Stimulated activated CD4-positive, alpha-beta T cell treated with anti-CD3 and anti-CD28 coated beads, Interleukin-15, amount 100 ng/mL, for 1 hour (primary cell): ENCODE measurements at places on chromosomes 12 and 14.

GRCh38 chr12:96585977-96586376, 96.6 kb downstream of the CFAP54 start:
- DNase-seq, result no peak

DNA sequence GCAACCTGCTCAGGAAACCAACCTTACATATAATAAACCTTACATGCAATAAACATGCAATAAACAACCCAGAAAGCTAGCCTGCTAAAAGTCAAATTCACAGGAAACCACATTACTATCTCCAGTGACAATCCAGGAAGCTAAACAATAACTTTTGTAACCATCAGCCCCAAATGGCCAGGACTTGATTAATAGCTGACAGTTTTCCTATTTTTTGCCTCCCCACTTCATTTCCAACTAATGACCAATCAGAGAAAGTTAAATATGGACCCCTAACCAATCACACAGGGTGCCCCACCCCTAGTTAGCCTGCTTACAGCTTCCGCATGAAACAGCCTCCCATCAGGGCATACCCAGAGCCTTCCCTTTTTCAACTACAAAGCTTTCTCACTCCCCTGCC, 152.2 kb upstream of the LMNTD1 start:
- no peak for DNase-seq

GRCh38 chr12:110555577-110556406, 27.3 kb downstream of the PPTC7 start:
- DNase-seq, result no peak

GRCh38 chr14:56524971-56525677, 54.5 kb upstream of the TMEM260 start:
- no peak for DNase-seq

- DNase-seq, result no peak
Measured at GRCh38 chr12:120115692-120116440, 687 bp downstream of the RAB35 start.

GRCh38 chr12:53299101-53299453, 418 bp upstream of the MYG1 start:
- no peak for DNase-seq

DNA sequence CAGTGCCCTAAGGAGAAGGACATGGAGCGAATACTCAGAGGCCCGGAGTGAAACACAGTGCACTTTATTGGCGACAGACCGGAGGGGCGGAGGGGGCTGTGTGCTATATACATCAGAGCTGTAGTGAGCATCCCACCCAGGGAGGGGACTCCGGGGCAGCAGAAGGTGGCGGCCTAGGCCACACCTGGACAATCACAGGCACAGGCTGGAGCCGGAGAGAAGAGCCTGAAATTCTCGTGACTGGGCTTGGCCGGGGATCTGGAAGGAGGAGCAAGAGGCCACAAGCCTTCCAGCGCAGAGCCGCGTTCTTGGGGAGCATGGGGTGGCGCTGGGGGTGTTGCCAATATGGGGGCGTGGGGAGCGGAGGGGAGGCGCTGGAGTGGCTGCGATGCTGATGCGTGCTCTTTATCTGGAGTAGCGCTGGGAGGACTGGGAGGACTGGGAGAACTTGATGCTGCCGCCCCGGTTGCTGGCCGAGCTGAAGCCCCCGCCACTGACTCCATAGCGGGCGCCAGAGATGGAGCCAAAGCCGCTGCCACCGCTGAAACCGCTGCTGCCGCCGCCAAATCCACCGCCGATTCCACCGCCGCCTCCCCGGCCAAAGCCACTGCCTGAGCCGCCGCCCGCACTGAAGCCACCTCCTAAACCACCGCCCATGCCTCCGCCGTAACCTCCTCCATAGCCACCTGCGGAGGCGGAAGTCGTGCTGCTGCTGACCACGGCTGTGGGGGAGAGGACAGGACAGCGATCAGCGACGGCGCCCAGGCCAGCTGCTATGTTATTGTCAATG, 6.1 kb downstream of the KRT3 start:
- DNase-seq, result no peak

GRCh38 chr12:4089956-4090355, 183.6 kb upstream of the CCND2 start:
- DNase-seq, result no peak

- DNase-seq, result no peak
Measured at GRCh38 chr12:105280966-105281693, 45.2 kb upstream of the APPL2 start.

DNA sequence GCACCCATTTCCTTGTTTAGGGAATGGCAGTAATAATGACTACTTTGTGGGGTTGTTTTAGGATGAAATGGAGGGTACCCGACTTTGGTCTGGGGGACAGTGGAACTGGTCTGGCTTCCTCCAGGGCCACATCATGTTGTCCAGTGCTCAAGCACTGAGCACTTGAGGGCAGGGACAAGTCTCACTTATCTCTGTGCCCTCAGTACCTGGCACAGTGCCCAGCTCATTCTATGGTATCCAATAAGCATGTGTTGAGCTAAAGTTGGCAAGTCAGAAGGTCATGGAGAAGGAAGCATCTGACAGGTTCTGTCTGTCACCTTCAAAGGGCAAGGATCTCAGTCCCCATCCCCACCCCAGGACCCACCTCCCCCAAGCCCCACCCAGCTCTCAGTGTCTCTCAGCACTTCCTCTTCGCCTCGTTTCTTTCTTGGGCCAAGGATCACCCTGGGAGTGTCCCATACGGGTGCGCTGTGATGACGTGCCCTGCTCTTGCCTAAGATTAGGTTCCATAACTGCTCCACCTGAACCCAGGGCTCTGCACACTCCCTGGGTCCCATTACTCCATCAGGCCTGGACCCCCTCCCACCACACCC, 24.3 kb upstream of the TMEM106C start:
- DNase-seq, result no peak
